T-cell (primary cell): ENCODE measurements at places on chromosomes 16 and 17. TPM values are rescaled to one million over a fixed set of nuclear protein-coding genes. Genes with fewer than 3 reads are reported as not detected.

DNA sequence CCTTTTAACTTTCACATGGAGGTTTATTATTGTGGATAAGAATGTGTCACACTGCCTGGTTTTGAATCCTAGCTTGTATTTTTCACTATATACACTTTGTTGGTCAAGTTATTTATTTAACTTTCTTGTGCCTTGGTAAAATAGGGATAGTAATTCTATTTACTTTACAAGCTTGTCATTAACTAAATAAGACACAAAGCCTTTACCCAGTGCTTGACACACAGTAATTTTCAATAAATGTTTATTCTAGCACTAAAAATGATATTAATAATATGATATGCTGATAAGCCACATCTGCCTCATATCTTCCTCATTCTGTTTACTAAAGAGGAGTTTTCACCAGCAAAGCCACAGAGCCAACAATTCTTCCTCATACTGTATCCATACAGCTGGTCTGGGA lies 27.8 kb downstream of the MYH10 start:
- no peaks in the 10 kb centered on the region for H3K4me1 ChIP-seq
- H3K27ac ChIP-seq = no peak overlapping the region
- no peak for DNase-seq
- peaks cover 5% of the 10 kb centered on the region for H3K27me3 ChIP-seq
- H3K36me3 ChIP-seq = no peaks in the 10 kb centered on the region
- H3K4me3 ChIP-seq = no peak overlapping the region

DNA sequence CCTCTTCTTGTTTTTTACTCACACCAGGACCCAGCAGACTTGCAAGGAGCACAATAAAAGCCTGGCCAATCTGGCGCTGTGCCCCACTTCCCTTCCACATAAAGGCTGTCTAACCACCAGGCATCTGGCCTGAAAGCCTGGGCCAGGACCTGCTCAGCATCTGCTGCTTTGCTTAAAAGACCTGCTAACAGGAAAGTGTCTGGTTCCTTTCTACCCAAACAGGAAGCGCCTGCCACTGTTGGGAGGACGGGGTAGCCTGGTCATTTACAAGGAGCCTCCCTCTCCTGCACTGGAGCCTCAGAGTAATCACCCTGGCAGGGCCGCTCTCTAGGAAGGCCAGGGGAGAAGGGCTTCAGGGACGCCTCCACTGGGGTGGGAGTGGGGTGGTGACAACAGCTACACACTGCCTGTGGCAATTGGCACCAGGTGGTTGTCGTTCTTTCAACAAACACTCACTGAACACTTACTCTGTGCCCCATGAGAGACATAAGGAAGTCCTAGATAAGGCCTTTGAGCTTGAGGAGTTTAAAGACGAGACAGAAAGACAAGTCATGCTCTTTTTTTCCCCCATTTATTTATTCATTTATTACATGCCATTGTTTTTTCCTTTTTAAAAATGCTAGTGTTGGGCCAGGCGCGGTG lies 6.3 kb upstream of the MMP28 start:
- no peak overlapping the region for H3K27ac ChIP-seq
- H3K36me3 ChIP-seq = no peaks in the 10 kb centered on the region
- no peak for DNase-seq
- H3K4me1 ChIP-seq = peaks cover 14% of the 10 kb centered on the region
- no peaks in the 10 kb centered on the region for H3K27me3 ChIP-seq

Gene MT1A
- not detected for total RNA-seq

DNA sequence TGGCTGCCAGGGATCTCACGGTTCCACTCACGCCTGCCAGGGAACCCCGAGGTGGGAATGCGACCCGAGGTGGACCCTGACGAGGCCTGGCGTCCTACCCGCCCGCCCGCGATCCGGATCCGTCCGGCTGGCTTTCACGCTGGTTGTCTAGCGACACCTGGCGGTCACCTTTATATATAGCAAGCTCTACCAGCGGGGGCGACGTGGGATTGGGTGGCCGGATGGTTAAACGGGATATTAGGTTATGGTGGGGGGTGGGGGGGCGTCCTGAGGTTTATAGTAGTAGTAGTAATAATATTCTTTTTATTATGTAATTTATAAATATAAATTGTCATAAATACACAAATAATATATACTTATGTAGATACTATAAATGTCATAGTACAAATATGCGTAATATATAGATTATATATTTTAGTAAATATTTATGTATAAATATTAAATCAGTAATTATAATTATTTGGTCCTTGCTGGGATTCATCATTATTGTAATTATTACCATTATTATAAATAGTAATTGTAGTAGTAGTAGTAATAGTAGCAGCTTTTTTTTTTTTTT lies 136.9 kb downstream of the KCNJ12 start:
- H3K27me3 ChIP-seq = peaks cover 26% of the 10 kb centered on the region
- no peak overlapping the region for H3K27ac ChIP-seq
- no peaks in the 10 kb centered on the region for H3K36me3 ChIP-seq
- no peak overlapping the region for H3K4me3 ChIP-seq

DNA sequence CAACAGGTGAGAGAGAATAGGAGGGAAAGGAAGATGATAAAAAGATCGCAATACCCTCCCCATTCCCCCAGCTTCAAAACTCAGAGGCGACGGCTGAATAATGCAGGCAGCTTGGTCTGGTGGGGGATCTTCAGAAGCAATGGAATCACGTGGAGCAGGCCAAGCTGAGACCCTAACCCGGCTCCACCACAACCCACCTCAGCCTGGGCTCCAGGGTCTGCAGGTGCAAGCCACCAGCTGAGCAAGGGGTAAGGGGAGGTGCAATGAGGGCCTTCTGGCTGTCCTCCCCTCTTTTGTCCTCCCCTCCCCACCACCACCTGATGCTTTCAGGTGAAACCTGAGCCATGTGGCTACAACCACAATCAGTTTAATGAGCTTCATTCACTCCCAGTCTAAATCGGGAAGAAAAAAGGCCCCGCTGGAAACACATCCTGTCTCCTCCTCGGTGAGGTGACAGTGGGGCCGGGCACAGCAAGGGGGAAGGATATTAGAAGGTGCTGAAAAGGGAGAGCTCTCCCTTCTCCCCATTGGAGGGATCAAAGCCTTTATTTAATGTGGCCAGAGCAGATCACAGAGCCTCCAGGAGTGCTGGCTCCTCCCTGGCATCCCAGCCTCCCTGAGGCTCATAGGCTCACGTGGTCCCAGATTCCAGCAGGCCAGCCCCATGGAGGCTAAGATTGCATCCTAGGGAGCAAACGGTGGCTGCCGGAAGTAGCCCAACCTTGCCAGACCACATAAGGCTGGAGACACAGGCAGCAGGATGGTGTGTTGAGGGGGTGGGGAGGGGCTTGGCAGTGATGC lies 261.0 kb downstream of the SOX9 start:
- DNase-seq = no peak
- H3K4me3 ChIP-seq = no peak overlapping the region
- H3K27ac ChIP-seq = no peak overlapping the region
- H3K4me1 ChIP-seq = no peaks in the 10 kb centered on the region
- peaks cover 16% of the 10 kb centered on the region for H3K27me3 ChIP-seq

- no peaks in the 10 kb centered on the region for H3K27me3 ChIP-seq
- H3K36me3 ChIP-seq = no peaks in the 10 kb centered on the region
- no peak for DNase-seq
- no peak overlapping the region for H3K4me3 ChIP-seq
Observed at GRCh38 chr17:8697323-8697741, 47.3 kb downstream of the CCDC42 start.

- H3K27ac ChIP-seq = no peak overlapping the region
- no peaks in the 10 kb centered on the region for H3K4me1 ChIP-seq
Observed at GRCh38 chr17:32672711-32673110, 185.9 kb downstream of the CDK5R1 start.

DNA sequence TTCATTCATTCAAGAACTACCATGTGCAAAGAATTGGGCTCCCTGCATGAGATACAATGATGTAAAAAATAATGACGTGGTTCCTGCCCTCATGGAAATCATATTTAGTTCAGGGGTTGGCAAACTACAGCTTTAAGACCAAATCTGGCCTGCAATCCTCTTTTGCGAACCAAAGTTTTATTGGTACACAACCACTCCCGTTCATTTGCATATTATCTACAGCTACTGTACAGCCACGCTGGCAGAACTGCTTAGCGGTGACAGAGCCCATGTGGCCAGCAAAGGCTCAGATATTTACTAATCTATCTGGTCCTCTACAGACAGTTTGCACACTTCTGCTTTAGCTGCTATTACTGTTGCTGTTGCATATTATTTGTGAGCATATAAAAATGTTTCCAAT lies 167.7 kb downstream of the XYLT1 start:
- H3K36me3 ChIP-seq = no peaks in the 10 kb centered on the region
- H3K27me3 ChIP-seq = no peaks in the 10 kb centered on the region
- H3K4me3 ChIP-seq = no peak overlapping the region
- DNase-seq = no peak
- H3K27ac ChIP-seq = no peak overlapping the region

Gene CD300A
- total RNA-seq = 14.2 TPM

GRCh38 chr17:69802045-69802740 lies 272.8 kb upstream of the KCNJ16 start:
- DNase-seq = no peak
- no peaks in the 10 kb centered on the region for H3K4me1 ChIP-seq
- H3K27me3 ChIP-seq = no peaks in the 10 kb centered on the region
- no peak overlapping the region for H3K27ac ChIP-seq
- no peak overlapping the region for H3K4me3 ChIP-seq

DNA sequence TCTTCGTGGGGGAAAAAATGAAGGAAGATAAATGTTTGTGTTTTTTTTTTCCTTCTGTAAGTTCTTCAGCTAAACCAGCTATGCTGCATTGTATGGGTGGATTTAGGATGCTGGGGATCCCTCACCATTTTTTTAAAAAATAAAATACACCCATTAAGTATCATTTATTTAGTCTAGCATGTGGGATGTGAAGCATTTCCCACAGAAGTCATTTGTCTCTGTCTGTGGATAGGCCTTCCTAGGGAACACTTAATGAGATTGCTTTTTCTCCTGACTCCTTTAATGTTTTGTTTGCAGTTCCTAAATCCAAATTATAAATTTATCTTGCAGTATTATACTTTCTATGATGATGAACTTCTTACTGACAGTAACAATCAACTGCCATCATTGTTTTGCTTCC lies 146.7 kb downstream of the PPM1E start:
- no peak overlapping the region for H3K4me3 ChIP-seq
- no peaks in the 10 kb centered on the region for H3K27me3 ChIP-seq
- no peaks in the 10 kb centered on the region for H3K36me3 ChIP-seq
- no peak overlapping the region for H3K27ac ChIP-seq
- no peaks in the 10 kb centered on the region for H3K4me1 ChIP-seq

DNA sequence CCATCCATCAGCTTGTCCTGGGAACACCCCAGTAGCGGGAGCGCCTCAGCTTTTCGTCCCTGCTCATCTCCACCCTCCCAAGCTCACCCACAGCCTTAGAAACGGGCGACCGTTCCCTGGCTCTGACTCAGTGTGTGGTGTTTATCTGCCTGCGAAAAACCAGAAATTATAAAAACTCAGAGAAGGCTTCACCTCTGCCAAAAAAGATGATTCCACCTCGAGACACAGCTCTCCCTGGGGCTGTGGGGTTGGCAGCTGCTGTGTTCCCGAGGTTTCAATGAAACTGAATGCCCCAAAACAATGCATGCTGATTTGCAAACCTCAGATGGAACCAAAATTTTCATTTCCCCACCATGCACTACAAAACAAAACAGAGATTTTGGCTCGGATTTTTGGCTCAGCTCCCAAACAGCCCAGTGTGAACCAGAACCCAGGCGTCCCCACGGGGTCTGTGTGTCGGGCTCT lies 62.4 kb upstream of the MED9 start:
- no peak for DNase-seq
- no peaks in the 10 kb centered on the region for H3K36me3 ChIP-seq
- peaks cover 13% of the 10 kb centered on the region for H3K4me1 ChIP-seq
- no peaks in the 10 kb centered on the region for H3K27me3 ChIP-seq
- H3K4me3 ChIP-seq = no peak overlapping the region

DNA sequence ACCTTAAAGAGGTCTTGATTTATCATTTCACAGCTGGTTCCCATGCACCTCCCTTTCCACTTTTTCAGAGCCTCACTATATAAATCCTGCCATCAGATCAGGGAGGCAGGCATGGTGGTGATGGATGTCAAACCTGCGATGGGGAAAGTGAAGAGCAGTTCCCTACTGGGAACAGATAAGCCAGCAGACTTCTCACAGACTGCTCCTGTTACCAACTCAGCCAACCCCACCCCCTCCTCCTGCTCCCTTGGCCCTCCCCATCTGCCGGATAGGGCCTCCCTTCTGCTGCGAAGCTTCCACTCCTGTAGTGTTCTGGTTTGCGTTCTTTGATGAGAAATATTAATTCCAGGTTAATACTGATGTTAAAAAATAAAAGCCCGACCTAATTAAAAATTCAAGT lies 232.1 kb downstream of the STX8 start:
- H3K4me3 ChIP-seq = no peak overlapping the region
- H3K27me3 ChIP-seq = no peaks in the 10 kb centered on the region
- no peaks in the 10 kb centered on the region for H3K4me1 ChIP-seq
